ENCODE measurements at places on chromosomes 13 and 19.

GRCh38 chr13:74026753-74027152, 107.5 kb downstream of the KLF12 start:
- peak; percentile 51 for DNase-seq

- DNase-seq = no peak
These were observed 758 bp upstream of the TECR start for GRCh38 chr19:14528419-14529253.

- no peak for DNase-seq
These were observed 1049.8 kb downstream of the OLFM4 start for GRCh38 chr13:54078271-54078870.

DNA sequence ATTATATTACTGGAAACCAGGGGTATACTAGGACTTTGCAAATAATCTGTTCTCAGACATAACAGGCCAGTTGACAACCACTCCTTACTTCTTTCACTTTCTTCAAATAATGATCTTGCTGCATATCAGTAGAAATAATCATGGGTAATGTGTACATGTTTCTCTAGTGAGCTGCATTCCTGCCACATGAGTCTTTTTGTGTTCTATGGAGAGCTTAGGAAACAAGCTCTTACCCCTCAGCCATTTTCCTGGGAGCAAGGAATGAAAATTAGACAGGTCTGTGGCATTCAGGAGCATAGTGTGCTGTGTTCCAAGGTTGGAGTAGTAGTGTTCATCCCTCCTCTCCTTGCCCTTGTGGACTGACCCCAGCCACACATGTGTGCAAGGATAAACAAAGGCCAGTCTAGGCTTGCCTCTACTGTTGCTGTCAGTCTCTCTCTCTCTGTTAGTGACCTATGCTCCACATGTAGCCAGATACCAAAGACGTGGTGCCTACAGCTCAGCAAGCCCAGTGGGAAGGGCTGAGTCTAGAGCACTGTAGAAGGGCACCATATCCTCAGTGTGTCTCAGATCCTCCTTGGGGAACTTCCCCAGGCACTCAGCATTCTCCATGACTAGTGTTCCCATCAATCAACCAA, 11.5 kb upstream of the OXGR1 start:
- DNase-seq = no peak

GRCh38 chr13:32629866-32630265, 43.6 kb downstream of the PDS5B start:
- no peak for DNase-seq

DNA sequence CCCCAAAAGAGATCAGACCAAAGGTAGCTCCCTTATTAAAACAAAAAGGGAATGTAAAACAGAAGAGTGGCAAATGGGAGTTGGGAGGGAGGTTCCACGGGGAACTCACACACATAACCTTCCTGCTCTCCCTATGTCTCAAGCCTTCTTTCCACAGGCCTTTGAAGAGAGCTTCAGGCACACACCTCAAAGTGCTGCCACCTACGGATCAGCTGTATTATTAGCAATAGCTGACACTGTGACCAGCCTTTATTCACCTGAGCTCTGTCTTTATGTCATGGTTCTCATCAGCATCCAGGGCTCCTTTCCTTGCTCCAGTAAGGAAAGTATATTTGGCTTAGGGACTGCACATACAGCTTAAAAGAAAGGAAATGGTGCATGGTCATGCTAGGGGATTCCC, 11.3 kb downstream of the ZNF571 start:
- no peak for DNase-seq

DNA sequence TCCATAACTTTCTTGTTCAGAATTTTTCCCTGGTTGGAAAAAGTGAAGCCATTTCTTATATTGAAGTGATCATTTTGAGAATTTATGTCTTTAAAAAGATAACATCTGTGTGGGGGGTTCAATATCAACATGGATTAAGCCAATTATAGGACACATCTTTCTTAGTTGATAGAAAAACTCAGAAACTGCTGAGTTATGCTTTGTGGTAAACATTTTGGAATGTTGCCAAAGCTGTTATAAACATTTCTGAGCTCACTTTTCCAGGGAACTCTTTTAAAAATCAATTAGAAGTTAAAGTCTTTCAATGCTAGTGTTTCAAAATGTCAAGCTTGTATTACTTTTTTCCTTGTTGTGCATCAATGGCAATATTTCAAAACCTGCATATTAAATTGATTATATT, 248.8 kb downstream of the DACH1 start:
- no peak for DNase-seq
